ENCODE measurements at places on chromosomes 6 and 20. TPM values are rescaled to one million over a fixed set of nuclear protein-coding genes. Genes with fewer than 3 reads are reported as not detected.

Gene SLC22A2
- total RNA-seq: not detected

Gene DEFB116
- not detected for total RNA-seq

Gene MATN4
- total RNA-seq: not detected

DNA sequence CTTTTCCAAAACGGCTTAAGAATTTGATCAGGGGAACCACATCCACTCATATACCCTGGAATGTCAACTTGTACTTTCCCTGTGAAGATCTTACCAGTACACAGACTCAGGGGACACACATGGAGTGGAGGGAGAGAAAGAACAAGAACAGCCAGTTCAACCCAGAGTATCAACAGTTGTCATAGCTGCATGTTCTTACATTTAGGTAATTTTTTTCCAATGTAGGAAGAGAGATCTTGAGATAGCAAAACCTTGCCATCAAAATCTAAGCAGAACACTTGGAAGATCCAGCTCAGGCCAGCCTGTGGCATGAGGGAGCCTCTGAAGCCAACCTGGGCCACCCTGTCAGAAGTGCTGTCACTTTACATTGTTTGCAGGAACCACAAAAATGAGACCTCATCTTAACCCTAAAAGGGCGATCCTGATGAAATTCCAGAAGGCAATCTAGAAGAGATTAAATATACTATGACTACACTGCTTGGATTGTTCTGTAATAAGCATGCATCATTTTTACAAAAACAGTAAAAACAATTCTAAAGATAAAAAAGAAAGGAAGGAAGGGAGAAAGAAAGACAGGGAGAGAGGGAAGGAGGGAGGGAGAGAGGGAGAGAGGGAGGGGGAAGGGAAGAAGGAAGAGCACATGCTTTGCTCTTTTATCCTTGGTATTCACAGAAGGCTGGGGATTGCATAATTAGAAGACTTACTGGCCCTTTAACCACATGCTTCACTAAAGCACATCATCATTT lies 124.7 kb upstream of the TCF21 start:
- no peak for DNase-seq

DNA sequence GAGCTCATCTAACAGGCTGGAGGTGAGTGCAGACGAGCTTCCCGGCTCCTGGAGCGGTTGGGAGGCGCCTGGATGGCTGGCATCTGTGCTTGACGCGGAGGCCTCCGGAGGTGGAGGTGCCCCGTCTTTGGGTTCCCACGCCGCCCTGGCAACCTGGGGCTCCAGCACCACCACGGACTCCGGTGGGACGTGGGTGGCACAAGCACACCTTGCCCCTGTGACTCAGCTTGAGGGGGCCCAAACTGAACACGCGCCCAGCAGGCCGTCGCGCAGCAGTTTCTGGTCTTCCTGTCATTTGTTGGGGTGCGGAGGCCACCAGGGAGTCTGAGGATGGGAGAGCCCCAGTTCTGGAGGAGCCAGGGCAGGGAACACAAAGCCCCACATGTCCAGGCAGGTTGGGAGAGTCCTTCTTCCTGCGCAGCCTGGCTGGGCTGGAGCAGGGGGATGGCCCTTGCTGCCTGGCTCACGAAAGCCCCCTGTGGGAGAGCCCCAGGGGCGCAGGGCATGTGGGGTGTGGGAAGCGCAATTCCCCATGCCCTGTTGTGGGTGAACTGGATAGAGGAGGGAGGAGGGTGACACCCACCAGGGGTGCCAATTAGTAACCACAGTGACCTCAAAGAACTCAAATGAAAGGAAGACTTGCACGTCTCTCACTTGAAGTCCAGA lies 1378.6 kb upstream of the DEFB115 start:
- no peak for DNase-seq

Measured in T-cell (primary cell).